ENCODE measurements at places on chromosomes 4 and X.

- no peak for DNase-seq
These were observed 131.2 kb upstream of the HCCS start for GRCh38 chrX:10979956-10980355.

- DNase-seq = no peak
These were observed 409 bp upstream of the MPP1 start for GRCh38 chrX:154805696-154806091.

GRCh38 chr4:112898357-112899141 is 150.9 kb upstream of the ANK2 start:
- DNase-seq = no peak

- no peak for DNase-seq
These were observed 214.8 kb downstream of the CRLF2 start for GRCh38 chrX:997631-998137.

DNA sequence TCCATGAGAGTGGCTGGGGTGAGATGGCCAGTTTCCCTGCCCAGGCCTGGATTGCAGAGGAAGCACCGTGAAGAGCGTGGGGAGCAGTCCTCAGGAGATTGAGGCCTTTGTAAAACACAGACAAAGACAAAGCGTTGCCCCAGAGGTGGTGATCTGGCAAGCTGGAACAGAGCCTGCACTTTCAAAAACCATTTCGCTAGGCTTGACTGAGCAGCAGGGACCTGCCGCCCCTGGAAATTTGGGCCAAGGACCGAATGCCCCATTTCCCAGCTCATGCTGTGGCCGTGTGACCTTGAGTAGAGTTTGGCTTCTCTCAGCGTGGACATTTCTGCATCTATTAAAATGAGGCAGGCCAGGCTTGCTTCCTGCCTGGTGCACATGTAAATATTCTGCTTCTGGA is 381.4 kb downstream of the BCOR start:
- no peak for DNase-seq

DNA sequence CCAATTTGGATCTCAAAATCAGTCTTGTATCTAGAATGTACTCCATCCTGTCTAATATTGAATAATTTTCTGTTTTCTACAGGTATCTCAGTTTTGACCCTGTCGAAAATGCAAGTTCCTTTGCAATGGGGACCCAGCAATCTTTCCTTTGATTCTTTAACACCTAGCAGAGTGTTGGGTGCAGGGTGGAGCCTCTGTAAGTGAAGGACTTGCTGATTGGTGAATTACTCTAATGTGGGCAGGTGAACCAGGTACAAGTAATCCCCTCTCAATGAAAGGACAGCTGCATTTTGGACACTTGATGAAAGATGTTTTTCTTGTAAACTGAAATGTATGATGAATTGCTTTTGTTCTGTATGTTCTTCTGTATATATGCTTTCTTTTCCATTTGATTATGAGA is 54.9 kb downstream of the NWD2 start:
- DNase-seq = no peak

All from sciatic nerve (tissue), 2 donors.